ENCODE measurements at places on chromosomes 11 and 22.

- DNase-seq = no peak
Measured at GRCh38 chr22:46726986-46727317, 11.1 kb downstream of the CERK start.

DNA sequence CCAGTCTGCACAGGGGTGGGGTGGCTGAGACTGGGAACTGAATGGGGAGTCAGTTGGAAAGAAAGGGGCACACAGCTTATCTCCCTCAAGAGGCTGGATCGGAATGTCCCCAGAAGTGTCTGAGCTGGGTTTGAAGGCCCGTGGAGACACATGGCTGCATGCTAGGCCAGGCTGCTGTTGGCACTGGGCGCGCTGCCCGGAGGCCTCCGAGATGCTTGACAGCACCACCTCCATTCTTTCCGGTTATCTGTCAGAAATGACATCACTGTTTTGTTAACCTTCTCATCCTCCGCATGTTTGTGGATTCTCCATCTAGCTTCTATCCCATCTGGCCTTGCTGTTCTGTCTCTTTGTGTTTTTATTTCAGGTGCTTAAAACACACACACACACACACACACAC is 85.5 kb downstream of the APIP start:
- no peak for DNase-seq

GRCh38 chr11:118953265-118953664 is 2.8 kb upstream of the UPK2 start:
- no peak for DNase-seq

DNA sequence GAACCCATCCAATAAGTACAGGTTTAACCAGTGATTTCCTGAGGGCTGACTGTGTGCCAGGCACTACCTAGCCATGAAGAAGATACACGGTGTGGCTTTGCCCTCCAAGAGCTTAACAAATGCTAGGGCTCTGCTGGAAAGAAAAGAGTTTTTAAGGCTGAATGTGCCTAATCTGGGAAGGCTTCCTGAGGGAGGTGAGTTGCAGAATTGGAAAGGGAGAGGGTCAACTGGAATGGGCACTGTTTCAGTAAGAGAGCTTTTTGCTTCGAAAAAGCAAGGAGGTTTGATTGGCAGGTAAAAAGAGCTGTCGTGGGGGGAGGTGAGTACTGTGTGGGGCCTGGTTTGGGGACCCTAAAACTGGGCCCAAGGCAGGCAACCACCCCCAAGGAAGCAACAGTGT is 2.7 kb downstream of the FAM83F start:
- DNase-seq = no peak

GRCh38 chr11:35579557-35580396 is 38.5 kb upstream of the FJX1 start:
- no peak for DNase-seq

GRCh38 chr11:62341588-62341987 is 4.3 kb downstream of the ASRGL1 start:
- DNase-seq = no peak

- DNase-seq = no peak
Measured at GRCh38 chr11:132770829-132771530, 761.3 kb downstream of the OPCML start.

- DNase-seq = no peak
Measured at GRCh38 chr22:38878001-38878400, 6.0 kb upstream of the CBX6 start.

- no peak for DNase-seq
Measured at GRCh38 chr22:47794851-47795250, 1032.4 kb downstream of the TBC1D22A start.
